ENCODE measurements at places on chromosomes 7 and 10. TPM values are rescaled to one million over a fixed set of nuclear protein-coding genes. Genes with fewer than 3 reads are reported as not detected.

Gene TAS2R4
- total RNA-seq: 1.9 TPM

Gene TNRC18
- 60.2 TPM for total RNA-seq

Gene CUBN
- 3.4 TPM for total RNA-seq

Gene NEBL
- not detected for total RNA-seq
